ENCODE measurements at places on chromosomes 4 and X. TPM values are rescaled to one million over a fixed set of nuclear protein-coding genes. Genes with fewer than 3 reads are reported as not detected.

KIF4A gene
- 0.86 TPM for total RNA-seq

MPP1 gene
- total RNA-seq: 57.0 TPM

OTUD6A gene
- total RNA-seq: not detected

BCAP31 gene
- 219 TPM for total RNA-seq

ADAMTS3 gene
- total RNA-seq: 1.1 TPM

DNA sequence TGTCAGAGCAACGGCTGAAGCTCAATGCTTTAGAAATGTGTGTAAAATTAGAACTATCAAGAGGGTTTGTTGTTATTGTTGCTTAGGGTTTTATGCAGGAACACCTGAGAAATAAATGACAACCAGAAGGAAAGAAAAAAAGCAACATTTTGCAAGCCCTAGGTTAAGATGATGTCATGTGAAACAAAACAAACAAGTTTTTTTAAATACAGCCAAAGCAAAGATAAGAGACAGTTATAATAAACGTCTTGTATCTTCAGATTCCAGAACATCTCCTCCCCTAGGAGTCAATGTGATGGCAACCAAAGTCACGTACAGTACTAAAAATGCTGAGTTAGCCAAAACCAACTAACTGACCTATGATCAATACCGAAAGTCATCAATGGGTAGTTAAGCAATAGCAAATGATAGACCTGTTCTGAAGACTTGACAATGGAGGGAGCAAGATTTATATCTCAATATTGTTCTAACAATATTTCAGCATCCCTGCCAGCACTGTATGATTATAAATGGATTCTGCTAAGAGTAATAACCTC, 55.3 kb upstream of the NOCT start:
- no peak for DNase-seq

GRCh38 chrX:74911494-74911893, 13.8 kb downstream of the NEXMIF start:
- DNase-seq: no peak

DNA sequence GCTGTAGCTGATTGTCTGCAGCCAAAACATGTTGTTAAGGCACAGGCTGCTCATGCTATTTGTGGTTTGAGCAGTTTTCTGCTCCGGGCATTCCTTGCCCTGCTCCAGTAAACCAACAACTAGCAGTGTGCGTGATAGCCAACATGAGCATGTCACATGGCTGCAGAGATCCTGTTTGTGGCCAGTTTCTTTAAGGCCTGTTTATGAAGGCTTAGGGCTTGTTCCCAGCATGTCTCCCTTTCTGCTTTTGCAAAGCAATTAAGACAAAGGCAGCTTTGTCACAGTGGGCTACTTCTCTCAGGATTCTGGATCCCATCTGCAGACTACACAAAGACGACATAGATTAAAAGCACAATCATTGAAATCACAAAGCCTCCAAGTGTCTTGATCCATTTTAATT, 160.5 kb downstream of the ZNF518B start:
- no peak for DNase-seq

- no peak for DNase-seq
Observed at GRCh38 chr4:41969671-41970070, 11.9 kb upstream of the DCAF4L1 start.

- no peak for DNase-seq
Observed at GRCh38 chrX:136291824-136292223, 8.9 kb upstream of the ADGRG4 start.

DNA sequence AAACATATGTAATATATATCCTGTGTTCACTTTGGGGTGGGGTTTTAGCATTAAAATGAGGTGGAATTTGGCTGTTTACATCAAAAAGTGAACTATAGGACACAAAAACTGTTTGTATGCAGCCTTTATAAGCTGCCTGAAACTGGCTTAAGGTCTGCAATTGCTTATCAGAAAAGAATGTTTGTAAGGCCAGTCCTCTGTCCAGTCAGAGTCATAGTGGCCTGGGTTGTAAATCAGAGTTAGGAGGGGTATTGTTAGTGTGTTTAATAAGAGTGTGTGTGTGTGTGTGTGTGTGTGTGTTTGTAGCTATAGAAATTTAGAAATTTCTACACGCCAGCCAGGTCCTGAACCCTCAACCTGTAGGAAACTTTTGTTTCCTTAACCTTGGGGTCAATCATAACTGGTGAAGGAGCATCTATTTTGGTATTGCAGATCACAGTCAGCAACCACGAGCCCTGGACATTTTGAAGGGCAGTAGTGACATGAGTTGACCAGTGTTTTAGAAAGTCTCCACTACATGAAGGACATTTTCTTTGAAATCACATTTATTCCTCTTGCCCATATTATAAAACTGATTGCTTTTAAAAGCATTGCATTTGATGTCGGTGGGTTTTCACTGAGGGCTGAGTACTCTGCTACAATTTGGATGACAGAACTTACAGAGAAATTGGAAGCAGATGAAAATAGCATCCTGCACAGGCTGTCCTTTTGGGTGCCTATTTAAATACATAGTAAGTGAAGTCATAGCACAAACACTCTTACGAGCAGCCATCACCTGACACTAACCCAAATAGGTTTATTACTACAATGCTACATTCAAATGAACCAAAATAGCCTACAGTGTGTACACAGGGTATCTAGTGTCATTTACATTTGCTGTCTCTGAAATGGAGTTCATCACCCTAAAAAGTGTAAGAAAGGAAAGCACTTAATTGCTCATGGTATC, 11.2 kb upstream of the TMEM154 start:
- DNase-seq: no peak

DNA sequence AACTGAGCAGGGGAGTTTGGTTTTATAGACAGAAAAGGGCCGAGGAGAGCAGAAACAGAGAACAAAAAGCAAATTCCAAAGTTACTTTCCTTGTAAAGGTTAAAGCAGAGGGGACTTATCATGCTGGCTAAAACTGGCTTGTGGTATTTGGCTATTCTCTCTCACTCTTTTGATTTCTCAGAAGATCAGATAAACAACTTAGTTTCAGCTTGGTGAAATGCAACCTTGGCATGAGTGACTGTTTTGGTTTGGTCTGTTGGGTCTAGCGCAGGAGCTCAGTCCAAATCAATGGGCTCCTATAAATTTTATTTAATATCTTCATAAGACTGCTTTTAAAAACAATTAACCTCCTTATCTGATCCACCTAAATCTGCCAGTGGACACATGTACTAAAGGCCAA, 47.3 kb upstream of the KIAA1210 start:
- DNase-seq: no peak

GRCh38 chrX:150234126-150234525, 129.0 kb upstream of the MAMLD1 start:
- DNase-seq: no peak

Measured in lower lobe of right lung (tissue), 2 donors.